ENCODE measurements at places on chromosomes 11 and 22.

- DNase-seq: peak; percentile 73
These were observed 162.5 kb downstream of the ETS1 start for GRCh38 chr11:128424851-128425285.

DNA sequence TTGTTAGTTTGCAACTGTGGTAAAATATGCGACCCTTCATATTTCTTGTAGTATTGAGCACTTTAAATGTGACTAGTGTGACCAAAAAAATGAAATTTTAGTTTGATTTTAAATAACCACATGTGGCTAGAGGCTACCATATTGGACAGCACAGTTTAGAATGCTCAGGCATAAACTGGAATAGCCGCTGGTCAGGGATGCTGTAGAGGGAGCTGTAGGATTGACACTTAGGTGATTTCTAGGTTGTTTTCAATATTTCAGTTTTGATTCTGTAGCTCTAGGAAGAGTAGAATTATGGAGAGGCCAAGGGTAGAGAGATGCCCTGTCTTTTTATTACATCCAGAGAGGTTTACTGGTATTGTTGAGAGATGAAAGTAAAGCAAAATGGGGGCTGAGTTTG lies 10.8 kb upstream of the VSIG10L2 start:
- no peak for DNase-seq

DNA sequence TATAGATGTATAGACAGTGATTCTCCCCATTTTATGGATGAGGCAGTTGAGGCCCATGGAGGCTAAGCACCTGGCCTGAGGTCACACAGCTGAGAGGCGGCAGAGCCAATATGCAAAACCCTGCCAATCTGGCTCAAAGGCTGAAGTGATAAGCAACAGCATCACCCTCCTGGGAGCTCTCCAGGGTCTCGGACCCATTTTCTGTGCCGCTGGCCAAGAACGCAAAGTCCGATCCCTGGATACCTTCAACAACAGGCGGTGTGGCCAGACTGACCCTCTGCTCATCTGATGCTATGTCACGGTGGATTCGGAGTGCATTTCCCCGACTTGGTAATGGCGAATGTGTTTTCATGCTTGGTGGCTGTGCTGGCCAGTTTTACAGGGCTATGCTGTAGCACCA lies 595.0 kb downstream of the TBC1D22A start:
- DNase-seq: no peak

GRCh38 chr11:15761235-15761634 lies 595.1 kb downstream of the SOX6 start:
- no peak for DNase-seq

GRCh38 chr11:74932169-74932568 lies 16.7 kb downstream of the XRRA1 start:
- no peak for DNase-seq

DNA sequence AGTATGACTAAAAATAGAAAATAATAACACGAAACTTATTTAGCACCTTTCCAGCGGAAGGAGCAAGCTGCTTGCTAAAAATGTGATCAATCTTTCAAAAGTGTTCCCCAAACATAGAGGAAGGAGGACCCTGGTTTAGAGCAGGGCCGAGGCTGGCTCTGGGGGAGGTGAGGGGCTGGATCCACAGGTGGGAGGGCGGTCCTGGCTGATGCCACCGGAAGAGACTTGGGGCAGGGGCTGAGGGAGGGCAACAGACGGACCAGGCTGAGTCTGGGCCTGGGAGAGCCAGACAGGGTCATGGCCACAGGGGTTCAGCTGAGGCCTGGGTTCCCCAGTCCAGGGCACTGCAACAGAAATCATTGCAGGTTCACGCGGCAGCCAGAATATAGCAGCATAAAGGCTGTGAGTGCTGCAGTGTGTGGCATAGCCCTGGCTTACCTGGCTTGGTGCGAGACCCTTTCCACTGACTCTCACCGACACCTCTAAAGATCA lies 143.3 kb downstream of the CACNA1I start:
- no peak for DNase-seq

GRCh38 chr11:46666516-46666915 lies 33.9 kb downstream of the ARHGAP1 start:
- DNase-seq: no peak

DNA sequence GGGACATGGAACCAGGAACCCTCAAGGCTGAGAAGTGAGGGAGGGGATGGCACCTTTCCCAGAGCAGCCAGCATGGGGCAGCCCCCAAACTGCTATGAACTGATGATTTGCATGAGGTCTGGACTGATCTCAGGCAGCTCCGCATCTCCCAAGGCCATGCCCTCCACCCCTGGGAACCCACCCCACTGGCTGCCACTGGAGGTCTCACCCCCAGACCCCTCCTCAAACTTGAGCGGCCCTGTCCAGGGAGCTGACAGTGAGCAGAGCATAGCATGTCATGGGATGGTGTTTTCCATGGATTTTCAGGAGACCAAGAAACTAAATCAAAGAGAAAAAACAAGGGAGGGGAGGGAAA lies 46.8 kb downstream of the NRXN2 start:
- DNase-seq: no peak

DNA sequence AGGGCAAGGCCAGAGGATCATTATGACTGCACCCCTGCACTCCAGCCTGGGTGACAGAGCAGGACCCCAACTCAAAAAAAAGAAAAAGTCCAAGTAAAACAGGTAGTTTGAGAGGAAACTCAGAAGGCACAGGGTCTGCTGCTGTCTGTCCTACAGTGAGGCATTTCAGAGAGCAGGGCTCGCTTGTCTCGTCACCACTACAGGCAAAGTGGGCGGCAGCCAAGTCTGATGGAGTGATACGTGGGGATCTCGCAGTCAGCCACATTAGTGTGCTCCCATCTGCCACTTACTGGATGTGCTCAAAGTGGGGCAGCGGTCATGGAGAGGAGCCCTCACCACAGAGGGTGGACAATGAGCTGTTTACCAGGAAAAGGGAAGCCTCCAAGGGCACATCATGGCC lies 42.1 kb downstream of the PI4KA start:
- no peak for DNase-seq

DNA sequence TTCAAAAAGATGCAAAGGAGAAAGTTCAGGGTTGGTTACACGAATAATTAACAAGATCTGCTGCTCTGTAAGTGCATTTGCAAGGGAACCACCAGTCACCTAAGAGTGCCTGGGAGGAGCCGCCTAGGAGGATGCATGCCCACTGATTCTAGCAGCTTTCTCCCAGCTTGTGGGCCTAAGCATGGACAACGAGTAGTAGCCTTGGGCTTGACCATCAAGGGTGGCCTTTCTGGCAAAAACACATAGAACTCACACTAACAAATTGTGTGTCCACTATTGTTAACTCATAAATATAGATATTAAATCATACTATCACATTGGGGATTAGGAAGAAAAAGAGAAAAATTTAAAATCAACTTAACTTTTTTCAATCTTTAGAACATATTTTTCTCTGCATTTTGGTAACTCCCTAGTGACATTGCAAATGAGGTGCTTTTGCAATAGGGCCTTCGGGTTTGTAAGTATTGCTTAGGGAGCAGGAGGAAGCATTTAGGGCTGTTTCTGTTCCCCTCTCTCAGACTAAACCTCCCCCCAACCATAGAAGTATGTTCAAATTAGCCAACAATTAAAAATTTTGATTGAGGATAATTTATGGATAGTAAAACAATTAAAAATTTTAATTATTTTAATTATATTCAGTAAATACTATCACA lies 57.3 kb upstream of the CEP295 start:
- DNase-seq: no peak

DNA sequence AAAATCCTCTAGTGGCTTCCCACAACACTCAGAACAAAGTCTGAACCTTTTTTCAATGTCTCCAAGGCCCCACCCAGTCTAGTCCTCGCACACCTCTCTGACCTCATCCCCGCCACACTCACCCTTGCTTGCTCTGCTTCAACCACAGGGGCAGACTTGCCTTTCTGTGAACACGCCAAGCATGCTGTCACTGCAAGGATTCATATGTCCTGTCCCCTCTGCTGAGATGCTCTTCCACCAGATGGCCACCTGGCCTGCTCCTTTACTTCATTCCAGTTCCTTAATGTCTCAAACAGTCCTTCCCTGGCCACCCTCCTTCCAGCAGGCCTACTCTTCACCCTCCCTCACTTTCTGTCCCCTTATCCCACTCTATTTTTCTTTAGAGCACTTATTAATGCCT lies 60.6 kb upstream of the ARHGAP20 start:
- no peak for DNase-seq

GRCh38 chr11:64323373-64323772 lies 5.5 kb downstream of the PRDX5 start:
- no peak for DNase-seq

- no peak for DNase-seq
These were observed 76.5 kb downstream of the SWAP70 start for GRCh38 chr11:9740202-9740883.

GRCh38 chr11:1333091-1333772 lies 23.8 kb upstream of the TOLLIP start:
- no peak for DNase-seq

- no peak for DNase-seq
These were observed 4.8 kb upstream of the MRTFA start for GRCh38 chr22:40641269-40641668.

GRCh38 chr11:13862845-13863392 lies 99.6 kb upstream of the SPON1 start:
- DNase-seq: no peak

- DNase-seq: no peak
These were observed 30.4 kb downstream of the TBC1D22A start for GRCh38 chr22:46792841-46793261.

DNA sequence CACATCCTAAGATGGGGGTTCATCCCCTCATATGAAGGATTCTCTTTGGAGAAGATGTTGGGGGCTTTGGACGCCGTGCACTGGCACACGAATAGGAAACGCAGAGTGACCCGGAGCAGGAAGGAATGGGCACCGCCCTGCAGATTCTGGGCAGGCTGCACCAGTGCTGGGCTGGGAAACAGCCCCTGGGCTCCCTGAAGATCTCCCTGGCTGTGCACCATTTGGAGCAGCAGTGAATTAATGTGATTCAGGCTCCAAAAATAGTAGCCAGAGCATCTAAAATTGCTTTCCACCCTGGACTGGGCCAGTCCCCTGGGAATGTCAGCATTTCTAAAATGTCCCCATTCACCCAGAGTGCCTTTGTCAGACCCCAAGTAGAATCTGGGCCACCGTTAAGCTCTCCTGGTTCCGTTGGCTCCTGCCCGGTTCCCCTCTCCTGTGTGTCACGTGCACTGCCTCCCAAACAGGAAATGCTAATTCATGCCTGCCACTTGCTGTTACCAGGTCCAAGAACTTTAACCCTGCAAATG lies 18.6 kb downstream of the IRAG1 start:
- DNase-seq: no peak

DNA sequence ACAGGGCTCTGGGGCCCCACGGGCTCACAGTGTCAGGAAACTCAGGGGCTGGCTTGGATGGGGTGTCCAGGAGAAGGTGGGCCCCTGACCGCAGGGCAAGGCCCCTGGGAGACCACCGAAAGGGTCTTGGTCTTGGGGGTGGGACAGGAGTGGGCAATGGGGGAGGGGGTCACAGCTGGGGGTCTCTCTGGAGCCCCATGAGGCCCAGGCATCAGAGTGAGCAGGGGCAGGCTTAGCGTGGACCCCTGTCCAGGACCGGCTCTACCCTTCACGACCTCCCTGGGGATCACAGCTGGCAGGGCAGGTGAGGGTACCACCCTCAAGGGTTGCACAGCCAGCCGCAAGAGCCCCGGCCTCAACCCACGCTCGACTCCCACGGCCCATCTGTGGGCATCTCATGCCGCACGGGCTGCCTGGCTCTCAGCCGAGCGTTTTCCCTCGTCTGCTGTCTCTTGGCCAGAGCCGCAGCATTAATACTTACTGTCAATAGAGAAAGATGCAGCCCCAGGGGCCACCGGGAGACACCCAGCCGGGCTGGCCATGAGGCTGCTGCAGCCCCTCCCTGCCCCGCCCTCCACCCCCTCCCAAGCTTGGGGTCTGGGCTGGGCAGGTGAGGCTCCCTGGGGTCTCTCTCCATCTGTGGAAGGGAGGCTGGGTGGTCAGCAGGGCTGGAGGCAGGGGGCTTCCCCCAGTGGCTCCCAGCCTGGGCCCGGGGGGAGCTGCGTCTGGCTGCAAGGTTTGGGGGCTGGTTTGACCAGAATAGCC lies 662 bp downstream of the MUC5B start:
- no peak for DNase-seq

DNA sequence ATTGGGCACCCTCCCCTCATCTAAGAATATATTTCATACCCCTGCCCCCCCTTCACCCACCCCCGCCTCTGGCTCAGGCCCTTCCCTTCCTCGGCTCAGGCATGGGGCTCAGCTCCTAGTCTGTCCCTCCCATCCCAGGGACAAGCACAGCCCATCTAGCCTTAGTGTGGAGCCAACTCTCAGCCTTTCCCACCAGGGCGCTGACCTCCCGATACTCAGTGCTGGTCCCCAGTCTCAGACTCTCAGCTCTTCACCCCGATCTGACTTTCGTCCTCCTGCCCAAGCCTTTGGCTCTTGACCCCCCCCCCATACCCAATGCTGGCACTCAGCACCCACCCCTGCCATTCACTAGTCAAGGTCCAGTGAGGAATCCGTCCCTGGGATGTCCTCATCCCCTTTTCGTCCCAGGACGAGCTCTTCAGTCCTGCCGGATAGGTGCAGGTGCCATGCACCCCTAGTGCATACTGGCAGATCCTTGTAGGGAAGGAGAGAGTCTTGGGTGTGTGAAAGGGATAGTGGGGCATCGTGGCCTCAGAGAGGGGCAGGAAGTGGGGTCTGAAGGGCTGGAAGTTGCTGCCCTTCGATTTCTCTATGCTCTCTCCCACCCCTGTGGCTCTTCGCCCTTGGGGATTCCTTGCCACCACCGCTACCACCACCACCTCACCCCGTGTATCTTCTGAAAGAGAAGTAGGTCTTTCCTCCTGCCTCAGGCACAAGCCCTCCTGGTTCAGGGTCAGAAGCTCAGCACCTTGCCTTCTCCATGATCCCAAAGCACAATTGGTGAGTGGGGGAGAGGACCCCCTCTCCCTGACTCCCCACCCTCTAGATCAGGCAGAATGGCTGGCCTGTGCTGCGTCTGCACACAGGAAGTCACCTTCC lies 2.4 kb downstream of the TPBGL start:
- DNase-seq: no peak

GRCh38 chr22:44666207-44666585 lies 35.8 kb upstream of the PRR5 start:
- DNase-seq: no peak

GRCh38 chr11:33452836-33453624 lies 195.8 kb downstream of the HIPK3 start:
- no peak for DNase-seq

GRCh38 chr11:91837411-91838330 lies 386.9 kb upstream of the FAT3 start:
- DNase-seq: no peak

All from NCI-H146 (cell line).